Stimulated activated CD4-positive, alpha-beta T cell treated with anti-CD3 and anti-CD28 coated beads, Interleukin-2, amount 100 ng/mL, for 24 hours (primary cell): ENCODE measurements at places on chromosomes 3 and 15.

GRCh38 chr3:128506754-128507153 is 13.8 kb upstream of the GATA2 start:
- no peak for DNase-seq

DNA sequence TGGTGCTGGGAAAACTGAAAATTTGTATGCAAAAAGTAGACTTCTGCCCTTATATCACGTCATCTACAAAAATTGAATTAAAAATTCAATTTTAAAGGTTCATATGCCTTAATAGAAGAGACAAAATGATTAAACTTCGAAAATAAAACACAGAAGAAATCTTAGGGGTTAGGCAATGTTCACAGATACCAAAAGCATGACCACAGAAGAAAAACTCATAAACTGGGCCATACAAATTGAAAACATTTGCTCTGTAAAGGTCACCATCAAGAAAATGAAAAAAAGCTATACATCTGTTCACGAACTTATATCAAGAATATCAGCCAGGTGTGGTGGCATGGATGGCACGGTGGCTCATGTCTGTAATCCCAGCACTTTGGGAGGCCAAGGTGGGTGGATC is 245.1 kb downstream of the PCCB start:
- DNase-seq: no peak

DNA sequence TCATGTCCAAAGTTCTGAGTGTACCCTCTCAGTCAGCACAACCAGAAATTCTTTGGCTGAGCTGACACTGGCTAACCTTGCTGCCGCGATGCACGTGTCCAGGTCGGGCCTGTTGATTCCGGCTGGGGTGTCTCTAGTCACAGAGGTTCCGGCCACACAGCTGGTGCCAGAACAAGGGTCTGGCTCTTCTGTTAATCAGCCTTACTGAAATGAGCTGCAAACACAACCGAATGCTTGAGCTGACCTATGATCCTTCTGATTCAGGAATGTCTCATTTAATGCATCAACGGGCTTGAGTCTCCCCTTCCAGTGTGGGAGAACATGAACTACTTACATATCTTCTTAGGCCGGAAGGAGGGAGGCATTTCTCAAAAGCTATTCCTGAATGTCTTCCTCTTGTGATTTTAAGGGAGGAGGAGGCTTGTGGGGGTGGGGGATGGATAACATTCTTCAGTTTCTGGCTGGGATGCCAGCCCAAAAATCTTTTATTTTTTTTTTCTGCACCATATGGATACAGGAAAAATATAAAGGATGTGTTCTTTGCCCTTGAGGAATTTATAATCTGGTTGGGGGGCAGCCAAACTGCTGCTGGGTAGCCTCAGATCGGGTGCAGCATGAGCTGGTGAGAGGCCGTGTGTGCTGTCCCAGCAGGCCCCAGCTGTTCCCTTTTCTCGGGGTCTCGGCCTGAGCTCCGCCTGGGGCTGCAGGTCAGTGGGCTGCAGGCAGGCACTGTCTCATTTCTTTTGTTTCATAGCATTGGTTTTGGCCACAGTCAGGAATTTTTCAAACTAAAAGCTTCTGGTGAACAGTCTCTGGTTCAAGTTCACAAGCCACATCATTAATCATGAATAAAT is 319.1 kb upstream of the TBL1XR1 start:
- DNase-seq: no peak

DNA sequence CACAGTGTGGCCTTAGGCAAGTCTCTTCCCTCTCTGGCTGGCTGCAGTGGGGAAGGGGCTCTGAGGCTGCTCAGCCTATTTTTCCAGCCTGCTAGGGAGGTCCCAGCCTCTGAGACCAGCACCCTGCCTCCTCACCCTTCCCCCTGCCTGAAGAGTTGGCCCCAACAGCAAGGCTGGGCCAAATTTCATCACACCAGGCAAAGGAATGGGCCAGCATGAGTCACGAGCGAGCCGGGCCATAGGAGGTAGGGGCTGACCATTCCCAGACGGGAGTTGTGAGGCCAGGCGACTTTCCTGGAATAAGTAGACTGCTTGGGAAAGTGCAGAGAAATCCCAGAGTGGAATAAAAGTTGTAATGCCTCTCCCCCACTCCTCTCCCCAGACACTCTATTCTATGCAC is 5.7 kb upstream of the FBLN2 start:
- DNase-seq: no peak

DNA sequence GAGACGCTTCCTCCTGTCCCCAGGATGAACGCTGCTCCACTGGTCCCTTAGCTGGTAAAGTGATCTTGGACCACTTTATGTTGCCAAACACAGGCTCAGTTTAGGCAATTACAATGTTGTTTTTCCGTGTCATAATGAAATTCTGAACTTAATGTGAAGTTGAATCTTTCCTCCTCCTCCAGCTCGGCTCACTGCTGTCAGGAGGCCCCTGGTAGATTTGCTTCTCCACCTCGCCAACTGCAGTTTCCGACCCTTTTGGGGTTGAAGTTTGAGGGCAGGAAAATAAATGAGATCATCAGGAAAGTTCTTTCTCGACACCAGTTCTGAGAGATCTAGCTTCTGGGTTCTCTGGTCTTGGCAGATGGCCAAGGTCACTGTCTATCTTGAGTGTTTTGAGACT is 27.8 kb downstream of the CFAP161 start:
- DNase-seq: no peak

- no peak for DNase-seq
Measured at GRCh38 chr3:143031327-143031726, 30.0 kb downstream of the U2SURP start.

DNA sequence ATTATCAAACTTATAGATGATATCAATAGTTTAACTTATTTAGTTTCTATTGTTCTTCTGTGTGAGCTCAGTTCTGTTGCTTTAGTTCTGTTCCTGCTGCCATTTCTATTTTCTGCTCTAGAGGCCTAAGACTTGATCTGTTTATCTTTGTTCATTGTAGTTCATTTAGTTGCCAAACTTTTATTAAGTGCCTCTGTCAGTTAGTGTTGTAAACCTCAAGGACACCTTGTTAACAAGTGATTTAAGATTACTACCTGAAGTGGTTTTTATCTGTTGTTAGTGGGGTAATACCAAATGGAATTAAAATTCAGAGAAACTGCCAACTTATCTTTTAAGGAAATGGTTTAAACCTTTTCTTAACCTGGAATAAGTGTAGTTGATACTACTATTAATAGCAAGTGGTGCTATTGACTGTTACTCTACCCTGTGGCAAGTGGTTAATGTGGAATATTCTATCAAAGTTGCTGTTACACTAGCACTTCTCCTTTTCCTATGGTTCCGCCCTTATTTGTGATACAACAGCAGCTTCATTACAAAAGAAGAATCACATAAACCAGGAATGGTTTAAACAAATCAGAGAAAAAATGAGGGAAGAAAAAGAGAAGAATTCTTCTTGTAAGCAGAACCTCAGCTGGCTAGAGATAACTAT is 500.6 kb upstream of the GOLIM4 start:
- DNase-seq: no peak

- DNase-seq: no peak
Measured at GRCh38 chr3:141368062-141368924, at the start of gene ZBTB38. TSS of gene ZBTB38 (plus strand) at chr3:141368504. CDS start at chr3:141442389, 73,885 bp downstream.

DNA sequence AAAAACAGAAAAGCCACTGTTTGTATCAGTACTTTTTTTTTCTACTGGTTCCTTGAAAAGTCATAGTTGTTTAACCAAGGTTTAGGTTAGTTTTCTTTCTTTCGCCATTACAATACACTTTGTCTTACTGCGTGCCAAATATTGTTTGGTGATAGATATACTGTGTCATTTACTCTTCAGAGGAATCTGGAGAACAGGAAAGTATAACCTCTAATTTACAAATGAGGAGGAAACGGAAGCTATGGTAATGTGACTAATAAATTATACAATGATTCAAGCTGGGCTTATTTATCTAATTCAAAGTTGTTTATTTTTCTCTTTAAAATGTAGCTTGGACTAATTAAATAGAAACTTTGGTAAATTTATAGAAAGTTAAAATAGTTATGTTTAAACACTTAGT is 96.2 kb upstream of the ROBO2 start:
- no peak for DNase-seq

DNA sequence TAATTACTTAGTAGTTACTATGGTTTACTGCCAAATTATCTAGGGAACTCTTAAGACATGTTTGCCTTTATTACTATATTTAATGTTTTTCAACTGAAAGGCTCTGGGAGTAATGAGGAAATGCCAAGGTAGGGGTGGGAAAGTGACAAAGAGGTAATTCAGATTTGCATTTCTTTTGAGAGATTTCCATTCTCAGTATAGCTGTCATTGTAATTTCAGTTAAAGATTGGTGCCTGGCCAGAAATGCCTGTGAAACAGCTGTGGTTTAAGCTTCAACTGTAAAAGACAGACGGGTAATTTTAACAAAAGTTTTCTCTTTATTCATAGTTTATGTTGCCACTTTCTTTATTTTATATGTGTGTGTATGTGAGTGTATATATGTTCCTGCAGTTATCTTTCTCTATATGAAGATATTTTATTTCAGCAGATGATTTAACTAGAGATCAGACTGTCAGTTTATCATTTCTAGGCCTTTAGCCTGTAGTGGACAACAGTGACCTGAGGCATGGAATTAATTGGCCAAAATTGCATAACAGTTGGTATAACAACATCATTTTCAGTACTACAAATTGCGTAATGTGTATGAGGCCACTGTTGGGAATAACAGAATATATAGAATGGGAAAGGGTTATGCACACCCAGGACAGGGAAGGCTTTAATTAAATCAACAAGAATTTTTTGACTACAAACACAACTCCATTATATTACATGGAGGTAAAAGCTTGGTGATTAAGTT is 119.0 kb downstream of the BBX start:
- DNase-seq: no peak

DNA sequence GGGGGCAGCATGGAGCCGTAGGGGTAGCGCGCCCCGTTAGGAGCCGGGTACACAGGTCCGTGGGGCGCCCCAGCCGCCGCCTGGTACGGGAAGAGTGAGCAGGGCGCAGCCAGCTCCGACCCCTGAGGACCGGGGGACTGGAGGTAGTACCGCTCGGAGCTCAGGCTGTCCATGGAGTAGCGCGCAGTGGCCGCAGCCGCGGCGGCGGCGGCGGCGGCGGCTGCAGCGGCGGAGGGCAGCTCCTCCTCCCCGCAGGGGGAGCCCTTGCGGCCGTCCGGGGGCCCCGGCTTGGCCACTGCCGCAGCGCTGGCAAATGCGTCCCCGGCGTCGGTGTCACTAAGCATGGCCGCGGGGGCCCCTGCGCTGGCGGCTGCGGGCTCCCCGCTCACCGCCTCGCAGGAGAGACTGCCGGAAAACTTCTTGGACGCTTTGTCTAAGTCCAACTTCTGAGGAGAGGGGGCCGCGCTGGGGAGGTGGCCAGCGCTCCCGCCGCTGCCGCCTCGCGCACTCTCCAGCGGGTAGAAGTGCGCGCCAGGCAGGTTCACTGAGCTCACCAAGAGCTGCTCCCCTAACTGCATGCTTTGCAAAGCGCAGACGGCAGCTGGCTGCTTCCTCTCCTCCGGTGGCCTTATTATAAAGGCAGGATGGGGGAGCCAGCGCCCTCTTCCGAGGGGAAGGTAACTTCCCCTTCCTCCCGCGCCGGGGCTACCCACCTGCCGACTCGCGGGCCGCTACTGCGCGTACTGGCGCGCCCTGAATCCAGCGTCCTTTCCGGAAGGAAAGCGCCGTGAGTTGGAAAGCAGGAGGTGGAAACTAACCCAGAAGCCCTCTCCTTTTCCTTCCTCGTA is at the start of gene EOMES:
EOMES (minus strand) TSS at position 607 of the 848 bp plus-strand sequence; CDS start at position 578, 29 bp downstream.
- peak; percentile 67 for DNase-seq

DNA sequence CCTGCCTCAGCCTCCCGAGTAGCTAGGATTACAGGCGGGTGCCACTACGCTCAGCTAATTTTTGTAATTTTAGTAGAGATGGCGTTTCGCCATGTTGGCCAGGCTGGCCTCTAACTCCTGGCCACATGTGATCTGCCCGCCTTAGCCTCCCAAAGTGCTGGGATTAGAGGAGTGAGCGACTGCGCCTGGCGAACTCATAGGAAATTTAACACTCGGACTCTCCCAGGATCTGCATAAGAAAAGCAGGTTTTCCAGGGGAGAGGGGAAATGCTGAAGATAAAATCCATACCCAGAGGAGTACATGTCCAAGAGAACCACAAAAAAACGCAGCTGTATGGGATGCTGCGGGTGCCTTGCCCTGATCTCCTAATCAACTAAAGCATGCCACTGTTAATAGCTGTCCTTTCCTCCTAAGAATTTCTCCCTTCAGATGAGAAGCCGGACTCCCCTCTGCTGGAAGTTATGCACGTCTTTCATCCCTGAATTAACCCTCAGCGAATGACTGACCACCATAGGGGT is 25.3 kb upstream of the TGFBR2 start:
- DNase-seq: no peak

DNA sequence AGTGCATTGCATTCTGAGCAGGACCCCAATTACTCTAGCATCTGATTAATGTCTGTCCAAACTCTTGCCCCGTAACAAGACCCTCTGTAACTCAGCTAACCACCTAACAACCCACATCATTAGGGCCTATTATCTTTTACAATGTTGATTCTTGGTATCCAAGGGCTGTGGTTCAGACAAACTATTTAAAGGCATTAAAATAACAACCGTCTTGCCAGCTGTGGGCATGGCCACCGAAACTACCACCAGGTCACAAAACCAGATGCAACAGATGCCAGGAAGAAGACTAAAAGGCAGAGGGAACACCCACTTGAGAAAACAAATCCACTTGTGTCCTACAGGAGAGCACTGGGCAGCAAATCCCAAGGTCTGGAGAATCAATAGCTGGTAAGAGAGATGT is 262.9 kb downstream of the ERC2 start:
- DNase-seq: no peak

GRCh38 chr3:174495311-174495710 is 363.8 kb upstream of the NAALADL2 start:
- DNase-seq: no peak

DNA sequence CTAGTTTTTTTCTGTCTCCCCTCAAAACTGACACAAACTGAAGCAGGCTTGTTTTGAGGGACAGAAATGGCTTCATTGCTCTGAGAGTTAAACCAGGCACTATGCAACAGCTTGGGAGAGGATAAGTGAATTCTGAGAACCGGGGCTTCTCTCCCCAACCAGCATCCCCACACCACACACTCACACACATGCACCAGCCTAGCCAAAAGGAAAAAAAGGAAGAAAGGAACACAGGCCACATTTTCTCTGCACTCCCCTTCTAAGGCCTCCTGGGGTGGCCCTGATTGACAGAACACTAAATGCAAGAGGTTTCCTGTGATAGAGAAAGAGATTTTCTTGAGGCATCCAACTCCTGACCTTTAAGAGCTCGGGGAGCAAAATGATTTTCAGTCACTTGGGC is 177.5 kb downstream of the TLE3 start:
- no peak for DNase-seq

GRCh38 chr15:78909160-78909695 is 35.6 kb downstream of the CTSH start:
- DNase-seq: no peak
